Mesenteric fat pad (tissue), 1 donor: ENCODE measurements at places on chromosomes 3 and 15. TPM values are rescaled to one million over a fixed set of nuclear protein-coding genes. Genes with fewer than 3 reads are reported as not detected.

- DNase-seq: no peak
Measured at GRCh38 chr15:85474700-85475316, 94.4 kb downstream of the AKAP13 start.

DNA sequence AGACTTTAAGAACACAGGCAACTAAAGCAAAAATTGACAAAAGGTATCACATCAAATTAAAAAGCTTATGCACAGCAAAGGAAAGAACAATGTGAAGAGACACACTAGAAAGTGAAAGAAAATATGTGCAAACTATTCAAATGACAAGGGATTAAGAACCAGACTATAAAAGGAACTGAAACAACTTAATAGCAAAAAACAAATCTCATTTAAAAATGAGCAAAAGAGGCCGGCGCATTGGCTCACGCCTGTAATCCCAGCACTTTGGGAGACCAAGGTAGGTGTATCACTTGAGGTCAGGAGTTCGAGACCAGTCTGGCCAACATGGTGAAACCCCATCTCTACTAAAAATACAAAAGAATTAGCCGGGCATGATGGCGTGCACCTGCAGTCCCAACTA lies 14.4 kb downstream of the NGLY1 start:
- no peak for DNase-seq

DNA sequence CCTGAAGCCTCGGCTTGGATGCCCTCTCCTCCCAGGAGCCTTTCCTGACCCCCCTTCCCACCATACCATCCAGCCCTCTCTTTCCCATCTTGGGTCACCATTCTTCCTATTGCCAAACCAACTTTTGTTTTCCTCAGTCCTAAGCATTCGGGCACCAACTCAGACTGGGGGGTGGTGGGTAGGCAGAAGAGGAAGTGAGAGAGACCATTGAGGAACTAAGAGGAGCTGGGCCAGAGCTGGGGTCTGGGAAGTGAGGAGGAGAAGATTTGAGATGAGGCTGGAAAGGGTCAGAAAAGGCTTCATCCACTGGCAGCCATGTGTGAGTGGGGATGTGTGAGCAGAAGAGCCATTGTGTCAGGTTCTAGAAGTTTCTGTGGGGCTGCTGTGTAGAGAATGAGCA lies 37.7 kb downstream of the TKT start:
- no peak for DNase-seq

GRCh38 chr15:35654332-35654731 lies 108.4 kb upstream of the DPH6 start:
- DNase-seq: no peak

- no peak for DNase-seq
Measured at GRCh38 chr3:28840976-28841376, 439.9 kb upstream of the RBMS3 start.

- no peak for DNase-seq
Measured at GRCh38 chr15:64875641-64876223, 34.0 kb downstream of the PLEKHO2 start.

DNA sequence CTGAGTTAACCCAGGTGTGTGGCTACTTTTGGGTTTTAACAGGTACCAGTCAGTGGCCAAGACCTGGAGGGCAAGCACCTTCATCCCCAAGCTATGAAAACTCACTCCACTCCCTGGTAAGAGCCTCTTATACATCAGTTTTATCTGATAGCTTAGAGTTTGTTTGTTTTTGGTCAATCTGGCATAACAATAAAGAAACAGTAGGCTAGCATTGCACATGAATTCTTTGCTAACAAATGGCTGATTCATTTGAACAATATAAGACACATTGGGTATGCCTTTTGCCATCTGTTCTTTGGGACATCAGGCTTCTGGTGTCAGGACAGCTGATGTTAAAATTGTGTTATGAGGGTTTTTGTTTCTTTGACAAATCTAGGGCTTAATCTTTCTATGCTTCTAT lies 125.0 kb upstream of the CGNL1 start:
- no peak for DNase-seq

NEK10 gene
- 0.87 TPM for total RNA-seq

CCR8 gene
- total RNA-seq: not detected

FRMD5 gene
- total RNA-seq: 0.13 TPM

THSD4 gene
- 5.1 TPM for total RNA-seq
